ENCODE measurements at places on chromosomes 12 and 14.

- DNase-seq = no peak
Measured at GRCh38 chr12:14416658-14417057, 51.2 kb downstream of the ATF7IP start.

GRCh38 chr12:9365296-9365695 lies 157.1 kb upstream of the PZP start:
- no peak for DNase-seq

DNA sequence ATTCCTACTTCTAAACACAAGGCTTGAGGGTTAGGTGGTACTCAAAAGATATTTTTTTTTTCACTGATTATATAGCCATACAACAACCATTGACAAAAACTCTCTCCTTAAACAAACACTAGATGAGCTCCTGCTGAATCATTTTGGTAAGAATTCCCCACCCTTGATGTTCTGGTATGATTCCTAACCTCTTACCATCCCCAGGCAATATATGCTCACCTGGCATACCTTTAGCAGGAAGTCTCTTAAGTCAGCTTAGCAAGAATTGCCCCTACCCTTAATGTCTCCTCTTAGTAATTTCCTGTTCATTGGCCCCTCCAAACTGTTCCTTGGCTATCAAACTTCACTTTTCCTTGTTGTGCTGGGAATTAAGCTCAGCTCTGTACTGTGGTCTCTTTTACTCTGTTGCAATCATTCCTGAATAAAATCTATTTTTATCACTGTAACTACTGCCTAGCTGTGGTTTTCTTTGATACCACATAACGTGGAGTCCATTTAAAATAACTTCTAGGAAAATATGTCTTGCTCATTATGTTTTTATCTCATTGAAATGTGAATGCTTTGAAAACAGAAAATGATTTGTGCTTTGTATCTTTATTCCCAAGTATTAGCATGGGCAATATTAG lies 712.6 kb downstream of the SLC16A7 start:
- no peak for DNase-seq

DNA sequence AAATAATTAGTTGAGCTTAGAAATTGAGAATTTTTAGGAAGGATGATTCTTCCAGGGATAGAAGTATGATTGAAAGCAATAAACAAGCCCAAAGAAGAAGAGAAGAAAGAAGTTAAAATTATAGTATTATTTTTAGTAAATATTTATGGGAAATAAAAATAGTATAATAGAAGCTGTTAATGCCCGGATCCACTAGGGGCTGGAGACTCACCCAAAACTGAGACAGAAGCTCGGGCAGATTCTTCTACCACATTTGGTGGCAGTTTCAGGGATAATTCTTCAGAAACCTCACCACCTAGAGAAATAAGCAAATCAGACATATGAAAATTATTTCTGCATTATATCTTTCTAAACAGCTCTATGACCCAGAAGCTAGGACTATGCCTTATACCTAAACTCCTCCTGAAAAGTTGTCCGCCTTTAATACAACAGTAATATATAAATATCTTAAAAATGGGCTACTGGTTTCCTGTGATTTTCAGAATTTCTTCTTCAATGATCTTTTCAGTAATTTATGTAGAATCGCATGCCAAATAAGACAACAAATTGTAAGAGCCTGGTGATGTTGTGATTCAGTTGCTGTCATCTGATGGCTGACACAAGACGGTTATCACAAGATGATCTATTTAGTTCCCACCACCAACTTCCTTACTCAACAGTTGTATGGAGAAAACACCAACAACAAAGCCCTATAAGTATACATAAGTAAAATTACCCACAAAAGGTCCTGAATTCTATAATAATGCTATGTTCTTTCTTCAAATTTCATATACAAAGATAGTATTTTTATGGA lies 35.6 kb downstream of the A2M start:
- no peak for DNase-seq

DNA sequence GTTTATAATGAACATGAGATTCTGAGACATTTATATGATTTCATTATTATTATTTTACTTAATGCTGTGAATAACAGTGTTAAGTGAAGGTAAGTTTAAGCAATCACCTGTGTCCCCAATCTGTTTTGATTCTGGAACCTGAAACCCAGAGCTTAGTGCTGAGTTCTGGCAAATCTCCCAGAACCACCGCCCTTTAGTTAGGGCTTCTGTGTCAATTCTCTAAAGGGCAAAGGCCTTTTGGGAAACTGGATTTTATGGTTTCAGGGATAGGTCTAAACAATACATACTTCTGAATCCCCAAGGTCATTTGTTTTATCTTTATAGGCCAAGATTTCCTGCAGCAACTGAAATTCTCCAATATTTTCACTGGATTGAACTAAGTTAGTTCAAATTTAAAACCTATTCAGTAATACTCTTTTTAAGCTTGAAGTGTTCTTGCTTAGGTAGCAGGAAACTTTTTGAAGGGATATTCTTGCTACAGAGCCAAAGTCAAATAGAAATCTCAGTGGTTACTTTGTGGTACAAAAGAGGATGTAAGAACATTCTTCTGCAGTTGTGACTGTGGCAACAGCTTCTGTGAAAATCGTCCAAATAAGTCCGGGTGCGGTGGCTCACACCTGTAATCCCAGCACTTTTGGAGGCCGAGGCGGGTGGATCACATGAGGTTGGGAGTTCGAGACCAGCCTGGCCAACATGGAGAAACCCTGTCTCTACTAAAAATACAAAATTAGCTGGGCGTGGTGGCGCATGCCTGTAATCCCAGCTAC lies 10.0 kb upstream of the PKP2 start:
- no peak for DNase-seq
